ENCODE measurements at places on chromosomes 11 and 22. TPM values are rescaled to one million over a fixed set of nuclear protein-coding genes. Genes with fewer than 3 reads are reported as not detected.

GRCh38 chr22:23753385-23753784, 840 bp downstream of the VPREB3 start:
- H3K27ac ChIP-seq = no peak overlapping the region
- H3K4me1 ChIP-seq = peaks cover 6% of the 10 kb centered on the region
- peaks cover 7% of the 10 kb centered on the region for H3K36me3 ChIP-seq
- no peak for DNase-seq
- H3K4me3 ChIP-seq = no peak overlapping the region
- no peaks in the 10 kb centered on the region for H3K27me3 ChIP-seq

GRCh38 chr11:3855808-3856491, 486 bp downstream of the STIM1 start:
- no peaks in the 10 kb centered on the region for H3K36me3 ChIP-seq
- no peak for DNase-seq
- H3K4me3 ChIP-seq = peak overlapping the region; percentile 67
- no peaks in the 10 kb centered on the region for H3K27me3 ChIP-seq

- H3K4me1 ChIP-seq = peaks cover 36% of the 10 kb centered on the region
- H3K27me3 ChIP-seq = no peaks in the 10 kb centered on the region
- peak overlapping the region; percentile 82 for H3K27ac ChIP-seq
- no peak for DNase-seq
- no peak overlapping the region for H3K4me3 ChIP-seq
These were observed 88.1 kb downstream of the TP53I11 start for GRCh38 chr11:44862558-44863101.

- DNase-seq = no peak
- no peak overlapping the region for H3K4me3 ChIP-seq
- H3K4me1 ChIP-seq = peaks cover 18% of the 10 kb centered on the region
- H3K36me3 ChIP-seq = no peaks in the 10 kb centered on the region
- H3K27ac ChIP-seq = no peak overlapping the region
These were observed 2.9 kb downstream of the MUC2 start for GRCh38 chr11:1077417-1078119.

DNA sequence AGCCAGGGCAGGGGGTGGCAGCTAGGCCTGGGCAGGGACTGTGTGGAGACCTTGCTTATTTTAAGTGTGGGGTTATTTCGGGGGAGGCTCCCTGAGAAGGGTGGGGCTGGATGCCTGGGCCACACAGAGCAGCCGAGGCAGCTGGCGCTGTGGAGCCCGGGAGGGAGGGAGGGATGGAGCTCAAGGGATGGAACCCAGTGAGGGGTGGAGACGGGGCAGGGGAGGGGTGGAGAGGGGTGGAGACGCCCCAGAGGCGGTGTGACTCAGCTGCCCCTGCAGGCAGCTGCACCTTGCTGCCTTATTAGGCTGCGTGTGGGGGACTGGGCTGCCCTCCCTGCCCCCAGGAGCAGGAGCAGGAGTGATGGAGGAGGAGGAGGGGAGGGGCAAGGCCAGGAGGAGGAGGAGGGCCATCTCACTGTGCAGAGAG, 9.8 kb upstream of the TSSC4 start:
- no peak for DNase-seq
- H3K4me1 ChIP-seq = peaks cover 32% of the 10 kb centered on the region
- H3K36me3 ChIP-seq = no peaks in the 10 kb centered on the region
- H3K4me3 ChIP-seq = no peak overlapping the region
- no peak overlapping the region for H3K27ac ChIP-seq

DNA sequence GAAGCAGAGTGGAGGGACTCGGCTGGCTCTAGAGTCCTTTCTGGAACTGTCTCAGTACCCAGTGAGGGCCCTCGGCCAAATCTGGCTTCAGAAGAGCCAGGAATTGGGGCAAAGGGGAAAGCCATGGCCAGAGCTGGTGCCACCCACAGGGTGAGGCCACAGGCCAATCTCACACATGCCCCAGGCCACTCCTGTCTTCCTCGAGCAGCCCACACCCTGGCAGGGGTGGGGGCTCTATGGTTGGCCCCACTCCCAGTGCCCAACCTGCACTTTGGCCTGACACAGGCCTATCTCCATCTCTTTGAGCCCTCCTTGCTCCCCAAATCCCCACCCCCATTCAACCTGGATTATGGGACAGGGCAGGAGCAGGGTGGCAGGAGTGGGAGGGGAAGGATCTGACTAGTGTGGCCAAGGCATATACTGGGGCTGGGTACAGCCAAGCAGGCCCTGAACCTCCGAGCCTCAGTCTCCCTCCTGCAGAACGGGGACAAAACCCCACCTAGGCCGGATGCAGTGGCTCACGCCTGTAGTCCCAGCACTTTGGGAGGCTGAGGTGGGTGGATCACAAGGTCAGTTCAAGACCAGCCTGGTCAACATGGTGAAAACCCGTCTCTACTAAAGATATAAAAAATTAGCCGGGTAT, 6.9 kb downstream of the TST start:
- peaks cover 4% of the 10 kb centered on the region for H3K4me1 ChIP-seq
- DNase-seq = no peak
- no peak overlapping the region for H3K27ac ChIP-seq
- no peak overlapping the region for H3K4me3 ChIP-seq

- no peak for DNase-seq
- H3K4me1 ChIP-seq = no peaks in the 10 kb centered on the region
- no peak overlapping the region for H3K27ac ChIP-seq
- no peaks in the 10 kb centered on the region for H3K36me3 ChIP-seq
- no peaks in the 10 kb centered on the region for H3K27me3 ChIP-seq
These were observed 184.9 kb downstream of the CASP12 start for GRCh38 chr11:104713401-104713800.

DNA sequence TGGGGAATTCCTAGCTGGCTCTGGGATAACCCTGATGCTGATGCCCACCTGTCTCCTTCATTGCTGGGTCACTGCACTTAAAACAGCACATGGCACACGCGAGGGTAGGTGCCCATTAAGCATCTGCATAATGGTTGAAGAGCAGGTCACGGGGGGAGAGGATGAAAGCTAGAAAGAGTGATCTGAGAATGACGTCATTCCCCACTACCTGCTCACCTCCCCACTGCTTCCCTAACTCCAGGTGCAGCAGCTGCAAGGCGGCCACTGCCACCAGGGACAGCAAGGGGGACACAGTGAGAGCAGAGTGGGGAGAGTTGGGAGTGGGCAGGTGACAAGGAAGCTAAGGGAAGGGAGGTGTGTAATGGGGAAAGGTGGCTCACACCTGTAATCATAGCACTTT, 27.0 kb downstream of the ADA2 start:
- H3K4me1 ChIP-seq = no peaks in the 10 kb centered on the region
- H3K27me3 ChIP-seq = no peaks in the 10 kb centered on the region
- H3K4me3 ChIP-seq = no peak overlapping the region
- H3K27ac ChIP-seq = no peak overlapping the region
- DNase-seq = no peak
- no peaks in the 10 kb centered on the region for H3K36me3 ChIP-seq

GRCh38 chr22:38761202-38762162, 5.7 kb upstream of the SUN2 start:
- no peaks in the 10 kb centered on the region for H3K27me3 ChIP-seq
- H3K4me3 ChIP-seq = no peak overlapping the region
- peaks cover 3% of the 10 kb centered on the region for H3K4me1 ChIP-seq
- DNase-seq = no peak
- no peaks in the 10 kb centered on the region for H3K36me3 ChIP-seq

Gene MS4A6A
- not detected for total RNA-seq

Gene FAM118B
- total RNA-seq = 41.6 TPM

Gene SPTBN2
- 7.3 TPM for total RNA-seq

Measured in Panc1 (cell line).